ENCODE measurements at places on chromosomes 1 and 21.

- DNase-seq = no peak
Measured at GRCh38 chr21:30126576-30126975, 40.0 kb downstream of the CLDN17 start.

DNA sequence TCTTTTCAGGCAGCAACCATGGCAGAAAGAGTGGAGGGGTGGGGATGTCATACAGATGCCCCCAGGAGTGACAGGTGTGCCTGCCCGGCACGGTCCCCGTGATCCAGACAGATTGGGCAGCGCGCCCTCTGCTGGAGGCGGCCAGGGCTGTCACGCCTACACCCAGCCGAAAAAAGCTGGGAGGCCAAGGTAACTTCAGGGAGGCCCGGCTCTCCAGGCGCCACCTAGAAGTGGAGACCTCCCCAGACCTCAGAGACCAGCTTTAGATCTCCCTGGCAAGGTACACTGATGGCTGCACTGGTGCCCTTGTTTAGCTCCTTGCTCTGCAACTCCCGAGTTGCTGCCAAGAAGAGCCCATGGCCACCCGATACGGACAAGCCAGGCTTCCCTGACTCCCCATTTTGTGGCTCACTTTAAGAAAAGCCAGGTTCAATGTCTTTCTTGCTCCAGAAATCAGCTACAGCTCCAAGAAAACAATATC is 6.6 kb downstream of the GOLT1A start:
- peak; percentile 76 for DNase-seq

DNA sequence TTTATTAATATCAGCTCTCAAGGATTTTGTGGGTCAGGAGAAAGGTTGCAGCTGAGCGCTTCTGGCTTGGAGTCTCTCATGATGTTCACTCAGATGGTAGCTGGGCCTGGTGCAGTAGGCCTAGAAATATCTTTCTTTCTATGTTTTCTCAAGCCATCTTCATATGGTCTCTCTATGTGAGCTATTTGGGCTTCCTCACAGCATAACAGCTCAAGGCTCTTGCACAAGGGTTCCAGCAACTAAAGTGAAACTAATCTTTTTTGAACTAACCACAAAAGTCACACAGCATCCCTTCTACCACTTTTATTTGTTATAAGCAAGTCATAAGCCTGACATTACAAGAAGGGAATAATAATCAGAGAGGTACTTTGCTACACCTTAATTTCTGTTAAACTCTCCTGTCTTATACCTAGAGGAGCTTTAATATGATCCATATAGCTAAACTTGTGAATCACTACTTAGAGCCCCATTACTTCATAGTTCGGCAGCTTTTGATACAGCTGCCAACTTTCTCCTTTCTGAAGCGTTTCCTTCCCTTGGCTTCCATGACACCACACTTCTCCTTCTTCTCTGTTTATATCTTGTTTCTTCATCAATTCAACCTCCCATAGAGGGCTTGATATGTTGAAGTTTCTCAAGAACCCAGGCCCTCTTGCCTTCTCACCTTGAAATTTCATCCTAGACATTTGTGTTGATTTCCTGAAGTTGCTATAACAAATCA is 720.2 kb downstream of the LTN1 start:
- DNase-seq = no peak

GRCh38 chr1:119912963-119913362 is 16.6 kb upstream of the ADAM30 start:
- no peak for DNase-seq

GRCh38 chr1:235990330-235990795 is 74.5 kb downstream of the NID1 start:
- DNase-seq = no peak

GRCh38 chr1:1205769-1206375 is 520 bp downstream of the TNFRSF18 start:
- DNase-seq = peak; percentile 25

DNA sequence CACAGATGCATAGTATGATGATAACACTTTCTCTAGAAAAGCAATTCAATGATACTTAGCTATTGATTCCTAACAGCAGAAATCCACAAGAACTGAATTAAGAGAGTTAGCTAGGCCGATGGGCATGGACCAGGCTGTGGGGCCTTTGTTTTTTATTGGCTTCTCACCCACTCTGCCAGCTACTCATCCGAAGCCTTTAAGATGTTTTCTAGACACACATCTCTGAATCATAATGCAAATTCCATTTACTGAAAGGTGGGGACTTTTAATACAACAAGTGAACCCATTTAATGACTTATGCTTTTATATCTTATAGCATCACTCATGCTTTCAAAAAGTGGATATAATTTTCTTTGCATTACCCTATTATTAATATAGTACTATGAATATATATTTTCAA is 170.2 kb downstream of the RUNX1 start:
- no peak for DNase-seq

- DNase-seq = peak; percentile 59
Measured at GRCh38 chr1:23657659-23658275, 33.8 kb upstream of the RPL11 start.

- no peak for DNase-seq
Measured at GRCh38 chr1:55943012-55943411, 636.4 kb downstream of the PLPP3 start.

GRCh38 chr1:207256869-207257268 is 64.6 kb upstream of the CD55 start:
- DNase-seq = no peak

DNA sequence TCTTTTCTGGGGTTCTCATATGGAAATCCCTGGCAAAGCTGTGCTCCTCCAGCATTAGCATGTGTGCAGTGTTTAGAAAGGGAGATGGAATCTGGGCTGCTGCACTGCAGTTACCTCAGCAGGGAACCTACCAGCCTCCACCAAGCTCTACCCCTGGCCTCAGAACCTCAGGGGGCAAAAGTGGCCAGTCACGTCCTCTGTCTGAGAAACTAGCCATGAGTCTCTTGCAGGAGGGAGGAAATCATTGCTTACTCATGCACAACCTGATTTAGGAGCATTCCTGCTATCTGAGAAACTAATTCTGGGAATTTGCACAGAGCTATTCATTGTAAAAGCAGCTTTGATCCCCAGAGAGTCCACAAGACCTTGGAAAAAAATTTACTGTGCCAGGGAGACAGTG is 80.6 kb upstream of the IPO9 start:
- no peak for DNase-seq

- DNase-seq = no peak
Measured at GRCh38 chr1:28933277-28933676, 18.9 kb downstream of the EPB41 start.

GRCh38 chr1:91621907-91622306 is 121.3 kb downstream of the CDC7 start:
- no peak for DNase-seq

GRCh38 chr1:38827318-38827717 is 32.3 kb downstream of the RRAGC start:
- DNase-seq = no peak

GRCh38 chr1:217393896-217394295 is 237.0 kb downstream of the GPATCH2 start:
- no peak for DNase-seq

GRCh38 chr1:26284597-26285347 is 4.9 kb downstream of the SH3BGRL3 start:
- peak; percentile 71 for DNase-seq

- no peak for DNase-seq
Measured at GRCh38 chr1:38018864-38019343, 6.4 kb downstream of the UTP11 start.

DNA sequence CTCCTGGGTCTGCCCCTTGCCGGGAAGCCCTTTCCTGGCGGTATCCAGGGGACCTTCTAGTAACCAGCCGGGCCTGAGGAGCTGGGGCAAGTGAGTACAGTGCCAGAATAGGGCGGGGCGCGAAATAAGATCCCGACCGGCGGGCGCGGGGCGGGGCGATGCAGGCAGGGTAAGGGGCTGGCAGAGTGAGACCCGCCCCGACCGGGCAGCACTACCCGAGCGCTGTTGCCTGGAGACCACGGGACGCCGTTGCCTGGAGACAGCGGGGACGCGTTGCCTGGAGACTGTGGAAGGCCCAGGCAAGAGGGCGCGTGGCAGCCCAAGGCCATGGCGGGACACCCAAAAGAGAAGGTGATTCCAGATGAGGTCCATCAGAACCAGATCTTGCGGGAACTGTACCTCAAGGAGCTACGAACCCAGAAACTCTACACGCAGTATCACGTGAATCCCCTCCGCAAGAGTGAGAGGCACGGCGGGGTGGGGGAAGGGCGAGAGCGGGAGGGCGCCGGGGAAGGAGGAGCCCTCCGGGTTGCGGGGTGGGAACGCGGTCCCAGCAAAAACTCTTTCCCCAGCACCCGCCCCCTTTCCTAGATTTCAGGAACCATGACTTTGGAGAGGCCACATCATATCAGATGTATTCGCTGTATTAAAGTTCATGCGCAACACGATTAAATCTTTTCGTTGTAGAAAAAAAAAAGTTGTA is 24.3 kb downstream of the EBNA1BP2 start:
- peak; percentile 72 for DNase-seq

Data from right lobe of liver (tissue), 6 donors.